D341Med (cell line): ENCODE measurements at places on chromosomes 3 and 15.

DNA sequence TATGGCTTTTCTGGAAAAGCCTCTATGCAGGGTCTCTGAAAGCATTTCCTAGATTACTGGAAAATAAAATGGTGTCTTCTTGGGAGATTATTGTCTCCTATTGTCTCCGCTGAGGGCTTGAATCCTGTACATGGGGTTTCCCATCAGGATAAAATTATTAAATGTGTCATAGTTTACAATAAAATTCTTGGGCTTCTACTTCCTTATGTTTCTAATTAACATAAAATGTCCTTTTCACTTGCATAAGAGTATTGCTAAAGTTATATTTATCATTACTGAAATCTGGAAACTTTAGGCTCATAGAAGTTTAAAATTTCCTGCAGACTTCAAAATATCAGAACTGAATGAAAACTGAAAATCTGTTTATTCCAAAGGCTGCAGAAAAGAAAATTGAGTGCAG, 595.5 kb upstream of the AGTR1 start:
- DNase-seq = no peak

DNA sequence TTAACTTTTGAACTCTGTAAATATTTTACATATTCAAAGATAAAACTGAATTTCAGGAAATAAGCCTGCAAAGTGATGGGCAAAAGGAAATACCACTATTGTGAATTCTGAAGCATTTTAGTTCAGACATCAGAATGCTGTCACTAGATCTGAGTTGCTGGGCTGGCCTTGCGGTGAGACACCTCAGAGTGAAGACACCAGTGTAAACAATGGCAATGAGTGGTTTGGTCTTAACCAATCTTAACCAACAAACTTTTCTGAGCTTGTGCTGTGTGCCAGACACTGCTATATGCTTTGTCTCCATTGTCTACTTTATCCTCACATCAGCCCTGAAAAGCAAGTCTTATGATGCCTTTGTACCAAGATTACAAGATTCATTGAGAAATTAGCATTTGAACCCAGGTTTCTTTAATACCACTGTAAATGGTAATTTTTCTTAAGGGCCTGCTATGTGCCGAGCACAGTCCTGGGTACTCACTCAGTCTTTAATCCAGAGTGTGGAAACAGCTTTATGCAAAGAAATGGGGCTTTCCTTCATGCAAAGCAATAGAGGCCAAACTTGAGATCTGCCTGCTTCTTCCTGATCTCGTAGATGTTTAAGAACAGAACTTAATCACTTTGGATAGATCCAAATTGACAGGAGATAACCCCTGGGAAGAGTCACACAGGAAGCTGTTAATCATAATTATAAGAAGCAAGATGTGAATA, 55.0 kb downstream of the TMEM39A start:
- no peak for DNase-seq

DNA sequence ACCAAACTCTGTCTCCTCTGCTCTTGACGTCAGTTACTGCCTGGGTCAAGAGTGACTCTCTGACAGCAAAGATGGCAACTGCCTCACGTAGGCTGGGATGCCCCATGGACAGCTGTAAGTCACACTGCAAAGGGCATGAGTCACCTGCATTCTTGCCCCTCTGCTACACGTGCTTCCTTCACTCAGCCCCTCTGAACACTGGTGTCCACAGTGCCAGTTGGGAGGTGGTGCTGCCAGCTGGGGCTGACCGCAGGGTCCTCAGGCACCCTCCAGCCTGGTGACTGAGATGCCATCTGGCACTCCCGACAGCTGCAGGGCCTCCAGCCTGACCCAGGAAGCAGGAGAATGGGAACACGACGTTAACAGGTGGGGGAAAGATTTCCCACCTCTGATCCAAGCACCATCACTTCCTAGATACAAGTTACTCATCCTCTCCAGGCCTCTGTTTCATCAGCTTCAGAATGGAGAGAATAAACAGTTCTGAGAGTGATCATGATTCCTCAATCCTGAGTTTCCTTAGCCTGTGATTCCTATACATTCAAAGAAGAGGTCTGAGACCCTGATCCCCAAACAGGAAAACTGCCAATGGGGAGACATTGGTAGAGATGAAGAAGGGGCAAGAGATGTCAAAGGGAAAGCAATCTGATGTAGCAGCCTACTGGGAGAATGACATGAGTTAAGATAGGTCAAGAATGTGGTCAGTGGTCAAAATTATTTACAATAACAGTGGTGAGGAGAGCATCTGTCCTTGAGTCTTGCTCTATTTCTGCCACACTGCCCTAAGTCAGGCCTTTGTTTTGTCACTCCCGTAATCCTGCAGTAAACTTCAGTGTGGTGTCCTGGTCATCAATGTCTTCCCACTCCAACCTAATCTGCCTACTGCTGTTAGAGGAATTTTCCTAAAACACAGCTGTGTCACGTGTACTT, 86.1 kb upstream of the BCL6 start:
- no peak for DNase-seq

DNA sequence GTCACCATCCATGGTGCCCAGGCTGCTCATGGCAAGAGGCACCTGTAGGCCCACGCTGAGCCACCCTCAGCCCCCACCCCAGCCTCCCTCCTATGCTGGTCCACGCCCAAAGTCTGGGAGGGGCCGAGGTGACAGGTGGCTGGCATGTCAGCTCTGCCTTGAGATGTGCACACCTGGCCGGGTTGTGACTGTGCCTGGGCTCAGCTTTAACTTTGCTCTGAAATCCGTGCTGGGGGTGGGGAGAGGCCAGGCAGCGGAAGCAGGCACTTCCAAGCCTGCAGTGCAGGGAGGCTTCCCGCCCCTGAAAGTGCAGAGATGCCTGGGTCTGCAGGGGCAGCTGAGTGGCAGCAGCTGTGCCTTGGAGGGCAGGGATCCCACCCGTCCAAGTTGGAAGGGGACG, 1124.8 kb downstream of the SI start:
- no peak for DNase-seq

GRCh38 chr15:38849046-38849445, 284.4 kb upstream of the RASGRP1 start:
- no peak for DNase-seq
